ENCODE measurements at places on chromosomes 7 and 10.

DNA sequence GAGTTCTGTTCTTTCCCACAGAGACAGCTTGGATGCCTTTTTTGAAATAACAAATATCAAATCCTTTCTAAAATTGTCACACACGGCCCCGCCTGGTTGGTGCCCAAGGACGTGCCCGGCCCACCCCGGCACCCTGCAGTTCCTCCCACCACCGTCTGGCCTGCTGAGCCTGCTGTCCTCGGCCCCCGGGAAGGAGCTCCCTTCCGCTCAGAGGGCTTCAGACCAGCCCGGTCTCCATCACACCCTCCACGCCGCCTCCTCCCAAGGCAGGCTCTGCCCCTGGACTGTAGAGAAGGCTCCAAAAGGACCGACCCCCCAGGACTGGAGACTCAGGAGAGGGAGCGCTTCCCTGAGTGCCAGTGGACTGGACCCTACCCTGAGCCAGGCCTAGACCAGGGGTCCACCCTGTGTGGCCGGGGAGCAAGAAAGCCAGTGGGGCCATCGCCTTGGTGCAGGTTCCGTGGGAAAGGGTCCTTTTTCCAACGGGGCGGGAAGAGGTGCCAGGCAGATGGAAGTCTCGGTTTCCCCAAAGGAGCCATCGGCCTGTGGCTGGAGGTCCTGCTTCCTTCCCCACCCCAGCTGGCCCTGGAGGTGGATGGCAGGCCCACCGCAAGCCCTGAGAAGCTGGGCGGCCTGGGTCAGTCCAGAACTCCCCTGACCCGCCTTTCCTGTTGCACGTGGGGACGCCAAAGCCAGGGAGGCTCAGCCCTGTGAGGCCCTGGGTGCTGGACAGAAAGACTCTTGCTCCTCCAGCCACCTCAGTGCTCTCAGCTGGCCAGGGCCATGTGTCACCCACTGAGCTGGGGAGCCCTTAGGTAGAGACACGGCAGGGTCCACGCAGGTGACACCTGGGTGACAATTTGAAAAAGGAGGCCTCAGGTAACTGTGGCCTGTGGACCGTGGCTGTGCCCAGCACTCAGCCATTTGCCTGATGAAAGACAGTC lies 69.8 kb downstream of the PWWP2B start:
- DNase-seq = no peak

DNA sequence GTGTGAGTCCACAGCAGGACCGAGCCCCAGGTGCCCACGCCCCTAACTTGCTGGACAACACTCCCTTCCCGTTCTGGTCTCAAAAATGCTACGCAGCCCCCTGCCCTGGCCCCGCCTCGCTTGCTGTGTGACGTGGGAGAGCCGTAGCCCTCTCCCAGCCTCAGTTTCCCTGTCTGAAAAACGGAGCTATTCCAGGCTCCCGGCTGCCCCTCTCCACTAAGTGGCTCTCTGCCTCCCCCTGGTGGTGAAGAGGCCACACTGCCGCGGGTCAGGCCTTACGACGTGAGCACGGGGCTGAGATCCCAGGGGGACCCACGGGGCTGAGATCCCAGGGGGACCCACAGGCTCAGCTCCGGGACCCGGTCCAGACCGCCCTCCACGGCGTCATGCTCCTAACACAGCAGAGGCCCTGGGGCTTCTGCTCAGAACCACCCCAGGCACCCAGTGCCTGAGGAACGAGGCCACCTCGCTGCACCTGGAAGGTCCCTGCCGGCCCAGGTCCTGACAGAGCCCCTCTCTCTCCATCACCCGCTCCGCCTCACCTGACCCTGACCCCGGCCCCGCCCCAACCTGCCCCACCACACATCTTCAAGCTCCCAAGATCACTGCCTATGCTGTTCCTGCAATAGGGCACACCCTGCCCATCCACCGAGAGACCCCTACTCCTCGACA lies 26.7 kb downstream of the MICALL2 start:
- peak; percentile 75 for DNase-seq

DNA sequence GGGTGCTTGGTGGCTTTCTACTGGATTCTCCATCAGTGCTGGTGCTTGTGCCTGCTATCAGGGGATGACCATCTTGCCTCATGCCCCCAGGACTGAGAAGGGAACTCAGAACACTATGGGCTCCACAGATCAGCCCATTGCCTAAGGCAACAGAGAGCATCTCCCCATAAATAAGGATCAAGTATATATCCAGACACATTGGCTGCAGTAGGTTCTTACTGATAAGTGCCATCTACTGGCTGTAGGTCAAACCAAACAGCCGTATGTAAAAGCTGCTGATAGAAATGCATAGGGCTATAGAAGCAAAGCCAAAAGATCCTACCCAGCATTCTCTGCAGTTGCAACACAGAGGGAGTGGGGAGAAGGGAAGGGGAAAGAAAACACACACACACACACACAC lies 153.7 kb downstream of the CDK14 start:
- no peak for DNase-seq

- no peak for DNase-seq
Measured at GRCh38 chr7:91691865-91692264, 188.6 kb downstream of the MTERF1 start.

GRCh38 chr7:138898255-138898654 lies 82.9 kb downstream of the KIAA1549 start:
- peak; percentile 23 for DNase-seq

DNA sequence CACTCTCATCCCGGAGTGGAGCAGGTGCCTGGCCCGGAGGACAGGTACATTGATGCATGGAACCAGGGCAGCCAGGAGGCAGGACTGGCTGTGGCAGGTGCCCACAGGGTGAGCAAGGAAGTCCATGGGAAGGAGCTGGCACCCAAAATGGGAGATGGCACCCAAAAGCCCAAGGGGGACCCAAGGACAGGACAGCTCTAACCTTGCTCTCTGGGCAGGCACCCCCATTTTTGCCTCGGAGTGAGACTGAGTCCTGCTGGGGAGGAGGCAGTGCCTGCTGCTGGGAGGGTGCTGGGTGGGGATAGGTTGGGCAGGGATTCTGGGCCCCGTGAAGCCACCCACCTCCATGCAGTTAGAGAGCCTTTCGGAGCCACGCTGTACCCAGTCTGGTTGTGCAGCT lies 234.5 kb downstream of the TCERG1L start:
- DNase-seq = no peak

- peak; percentile 2 for DNase-seq
Measured at GRCh38 chr7:80218723-80219122, 84.1 kb downstream of the GNAI1 start.

DNA sequence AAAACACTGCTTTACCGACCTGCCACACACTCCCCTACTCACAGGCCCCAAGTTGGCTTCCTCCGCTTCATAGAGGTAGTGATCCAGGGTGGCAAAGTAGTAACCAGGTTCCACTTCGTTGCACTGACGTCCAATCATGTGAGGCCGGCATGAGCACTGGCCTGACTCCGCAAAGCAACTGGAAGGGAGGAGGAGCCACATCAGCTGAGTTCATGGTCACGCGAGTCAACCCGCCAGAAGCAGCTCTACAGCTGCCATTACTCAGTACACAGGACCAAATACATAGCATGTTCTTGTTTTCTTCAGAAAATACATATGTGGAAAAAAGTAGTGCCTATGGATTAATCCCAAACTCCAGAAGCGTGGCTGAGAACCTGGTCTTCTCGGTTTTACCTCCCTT lies 38.5 kb downstream of the LAMB1 start:
- no peak for DNase-seq

DNA sequence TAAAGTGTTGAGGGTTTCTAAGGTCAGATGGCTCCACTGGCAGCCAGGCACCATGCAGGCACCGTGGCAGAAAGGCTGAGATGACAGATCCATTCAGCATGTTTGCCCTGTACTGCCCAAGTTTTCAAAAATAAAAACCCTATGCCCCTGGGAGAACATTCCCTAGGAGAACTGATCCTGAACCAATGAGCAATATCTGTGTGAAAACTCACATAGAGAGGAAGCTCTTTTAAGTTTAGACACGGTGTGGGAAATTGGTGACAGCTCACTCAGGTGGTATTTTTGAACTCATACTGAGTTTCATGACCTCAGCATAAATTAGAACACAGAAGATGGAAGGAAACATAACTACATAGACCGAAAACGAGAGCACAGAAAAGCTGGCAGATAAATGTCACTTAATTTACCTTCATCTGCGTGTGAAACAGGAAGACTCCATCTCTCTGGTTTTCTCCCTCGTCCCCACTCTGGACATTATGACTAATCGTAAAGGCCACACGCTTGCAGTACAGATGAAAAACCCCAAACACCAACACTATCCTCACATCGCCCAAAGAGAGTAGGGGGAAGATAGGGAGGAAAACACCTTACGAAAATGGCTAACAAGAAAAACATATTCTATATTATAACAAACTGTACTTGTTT lies 127.8 kb downstream of the ICA1 start:
- peak; percentile 45 for DNase-seq

GRCh38 chr10:7417103-7417623 lies 6.3 kb upstream of the SFMBT2 start:
- no peak for DNase-seq

DNA sequence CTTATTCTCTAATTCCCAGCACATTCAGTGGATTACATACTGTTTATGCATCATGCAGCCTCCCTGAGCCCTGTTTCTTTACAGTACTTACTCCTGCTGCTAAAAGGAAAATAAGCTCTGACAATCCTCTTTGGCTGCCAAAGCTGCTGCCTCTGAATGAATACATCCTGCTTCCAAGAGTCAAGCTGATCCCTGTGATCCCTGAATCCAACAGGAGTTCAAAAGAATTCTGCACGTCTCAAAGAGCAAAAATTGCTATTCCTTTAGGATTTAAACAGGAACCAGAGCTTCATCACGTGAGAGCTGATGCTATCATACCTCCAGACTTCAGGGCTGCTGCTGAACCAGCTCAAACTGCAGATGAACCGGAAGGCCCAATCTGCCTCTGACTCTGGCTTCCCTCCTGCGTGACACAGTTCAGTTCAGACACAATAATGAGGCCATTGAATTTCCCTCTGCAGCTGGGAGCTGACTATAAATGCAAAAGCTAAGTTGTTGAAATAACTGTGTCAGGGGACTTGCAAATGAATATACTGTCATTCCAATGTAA lies 851.0 kb upstream of the PHF14 start:
- no peak for DNase-seq

DNA sequence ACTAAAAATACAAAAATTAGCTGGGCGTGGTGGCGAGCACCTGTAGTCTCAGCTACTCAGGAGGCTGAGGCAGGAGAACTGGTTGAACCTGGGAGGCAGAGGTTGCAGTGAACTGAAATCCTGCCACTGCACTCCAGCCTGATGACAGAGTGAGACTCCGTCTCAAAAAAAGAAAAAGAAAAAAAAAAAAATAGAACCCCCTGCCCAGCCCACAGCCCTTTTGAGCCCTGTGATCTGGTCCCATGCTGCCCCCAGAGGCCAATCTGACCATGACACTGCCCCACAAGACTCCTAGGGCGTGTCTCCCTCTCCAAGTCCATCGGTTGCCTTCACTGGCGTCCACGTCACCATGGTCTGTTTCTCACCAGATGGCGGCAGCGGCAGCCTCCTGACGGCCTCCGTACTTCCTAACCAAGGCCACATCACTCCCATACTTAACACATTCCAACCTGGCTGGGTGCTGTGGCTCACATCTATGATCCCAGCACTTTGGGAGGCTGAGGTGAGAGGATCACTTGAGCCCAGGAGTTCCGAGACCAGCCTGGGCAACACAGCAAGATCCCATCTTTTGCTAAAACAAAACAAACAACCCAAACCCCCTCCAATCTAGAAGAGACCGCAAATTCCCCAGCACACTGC lies 18.0 kb downstream of the STX1A start:
- DNase-seq = no peak

DNA sequence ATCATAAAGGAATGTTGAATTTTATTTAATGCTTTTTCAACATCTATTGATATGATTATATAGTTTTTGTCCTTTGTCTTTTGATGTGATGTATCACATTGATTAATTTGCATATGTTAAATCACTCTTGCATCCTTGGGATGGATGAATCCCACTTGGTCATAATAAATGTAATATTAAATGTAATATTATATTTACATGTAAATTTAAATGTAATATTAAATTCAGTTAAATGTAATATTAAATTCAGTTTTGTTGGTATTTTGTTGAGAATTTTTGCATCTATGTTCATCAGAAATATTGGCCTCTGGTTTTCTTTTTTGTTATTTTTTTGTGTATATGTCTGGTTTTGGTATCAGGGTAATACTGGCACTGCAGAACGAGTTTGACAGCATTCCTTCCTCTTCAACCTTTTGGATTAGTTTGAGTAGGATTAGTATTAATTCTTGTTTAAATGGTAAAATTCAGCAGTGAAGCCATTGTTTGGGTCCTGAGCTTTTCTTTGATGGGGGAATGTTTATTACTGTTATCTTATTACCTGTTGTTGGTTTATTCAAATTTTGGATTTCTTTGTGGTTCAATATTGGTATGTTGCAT lies 37.8 kb downstream of the ABCA13 start:
- no peak for DNase-seq

DNA sequence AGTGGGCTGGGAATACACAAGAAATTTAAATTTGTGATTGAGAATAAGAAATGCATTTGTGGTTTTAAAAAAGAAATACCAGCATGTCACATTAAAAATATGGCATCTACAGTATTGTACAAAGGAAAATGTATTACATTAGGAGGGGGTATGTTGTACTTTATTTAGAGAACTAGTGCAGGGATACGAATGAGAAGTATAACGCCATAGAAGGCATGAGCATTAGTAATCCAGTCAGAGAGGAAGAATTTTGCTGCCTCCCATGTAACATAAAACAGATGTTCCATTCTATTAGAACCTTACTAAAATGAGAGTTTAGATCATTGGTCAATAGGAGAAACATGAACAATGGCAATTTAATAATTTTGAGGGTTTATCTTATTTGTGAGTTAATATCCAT lies 182.2 kb downstream of the ADK start:
- DNase-seq = no peak

DNA sequence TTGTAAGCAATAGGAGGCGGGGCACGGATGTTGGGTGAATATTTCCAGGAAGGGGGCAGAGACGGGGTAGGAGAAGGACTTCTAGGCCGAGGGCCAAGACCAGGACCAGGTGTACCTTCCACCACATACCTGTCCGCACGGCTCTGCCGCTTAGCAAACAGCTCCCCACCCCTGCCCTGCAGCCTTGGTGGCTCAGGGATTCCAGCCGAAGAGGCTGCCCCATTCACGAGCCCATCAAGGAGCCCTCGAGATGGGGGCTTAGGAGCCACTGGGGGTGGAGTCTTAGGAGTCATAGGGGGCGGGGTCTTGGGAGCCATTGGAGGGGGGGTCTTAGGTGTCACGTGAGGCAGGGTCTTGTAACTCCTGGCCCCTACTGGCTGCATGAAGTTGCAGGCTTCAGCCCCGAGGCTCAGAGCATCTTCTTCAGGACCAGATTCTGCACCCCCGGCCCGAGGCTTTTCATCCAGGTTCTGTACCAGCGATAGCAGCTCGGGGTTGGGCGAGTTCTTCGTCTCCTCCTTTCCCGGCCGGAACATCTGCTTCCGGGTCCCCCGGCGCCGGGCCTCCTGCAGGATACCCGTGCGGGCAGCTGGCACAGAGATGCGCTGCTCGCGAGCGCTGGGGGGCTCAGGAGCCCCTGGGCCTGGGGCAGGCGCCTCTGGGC lies 6.1 kb upstream of the MYOZ1 start:
- peak; percentile 17 for DNase-seq

GRCh38 chr10:10676972-10677371 lies 340.7 kb upstream of the CELF2 start:
- DNase-seq = no peak

All from stimulated activated CD4-positive, alpha-beta T cell treated with anti-CD3 and anti-CD28 coated beads, Interleukin-1b, Interleukin-23, amount 100 ng/mL, for 48 hours (primary cell).